Skin of body (tissue), 3 donors: ENCODE measurements at places on chromosomes 5 and 9.

- no peak for DNase-seq
Measured at GRCh38 chr5:140555747-140556312, 1.4 kb downstream of the SRA1 start.

- no peak for DNase-seq
Measured at GRCh38 chr5:55073211-55073610, 29.2 kb upstream of the GZMA start.

DNA sequence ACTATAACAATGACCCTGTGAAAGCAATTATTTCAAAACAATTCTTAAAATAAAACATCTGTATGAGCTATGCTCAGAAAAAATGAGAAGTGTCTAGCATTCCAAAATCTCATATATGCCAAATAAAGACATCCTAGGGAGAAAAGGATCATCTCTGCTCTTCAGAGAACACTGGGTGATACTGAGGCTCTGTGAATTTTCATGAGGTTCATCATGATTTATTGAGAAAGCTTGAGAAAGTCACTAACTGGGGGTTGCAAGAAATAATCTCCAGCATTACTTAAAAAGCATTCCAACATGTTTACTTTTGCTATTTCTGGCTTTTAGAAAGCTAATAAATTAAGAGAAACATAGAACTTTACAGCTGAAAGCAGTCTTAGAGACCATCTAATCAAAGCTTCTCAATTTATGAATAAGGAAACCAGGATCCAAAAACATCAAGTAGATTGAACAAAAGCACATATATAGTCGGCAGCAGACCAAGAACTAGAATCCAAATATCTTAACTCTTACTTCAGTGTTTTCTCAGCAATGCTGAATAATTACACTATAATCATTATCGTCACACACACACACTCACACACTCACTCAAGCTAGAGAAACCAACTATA lies 372.8 kb downstream of the NR2F1-AS1 start:
- peak; percentile 81 for DNase-seq

DNA sequence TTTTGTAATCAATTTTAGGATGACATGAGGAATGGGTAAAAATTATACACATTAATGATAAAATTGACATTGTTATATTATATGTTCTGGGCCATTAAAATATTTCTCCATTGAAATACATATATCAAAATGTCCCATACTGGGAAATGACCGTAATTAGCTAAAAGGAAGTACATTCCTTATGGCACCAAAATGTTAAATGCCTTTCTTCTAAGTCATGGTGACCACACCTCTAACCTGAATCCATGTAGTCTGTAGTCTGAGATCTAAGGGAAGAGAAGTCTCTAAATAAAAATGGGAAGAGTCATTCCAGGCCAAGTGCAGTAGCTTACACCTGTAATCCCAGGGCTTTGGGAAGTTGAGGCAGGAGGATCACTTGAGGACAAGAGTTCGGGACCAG lies 10.0 kb upstream of the GDA start:
- DNase-seq = no peak

GRCh38 chr9:135819905-135820304 lies 87.4 kb downstream of the CAMSAP1 start:
- DNase-seq = no peak

DNA sequence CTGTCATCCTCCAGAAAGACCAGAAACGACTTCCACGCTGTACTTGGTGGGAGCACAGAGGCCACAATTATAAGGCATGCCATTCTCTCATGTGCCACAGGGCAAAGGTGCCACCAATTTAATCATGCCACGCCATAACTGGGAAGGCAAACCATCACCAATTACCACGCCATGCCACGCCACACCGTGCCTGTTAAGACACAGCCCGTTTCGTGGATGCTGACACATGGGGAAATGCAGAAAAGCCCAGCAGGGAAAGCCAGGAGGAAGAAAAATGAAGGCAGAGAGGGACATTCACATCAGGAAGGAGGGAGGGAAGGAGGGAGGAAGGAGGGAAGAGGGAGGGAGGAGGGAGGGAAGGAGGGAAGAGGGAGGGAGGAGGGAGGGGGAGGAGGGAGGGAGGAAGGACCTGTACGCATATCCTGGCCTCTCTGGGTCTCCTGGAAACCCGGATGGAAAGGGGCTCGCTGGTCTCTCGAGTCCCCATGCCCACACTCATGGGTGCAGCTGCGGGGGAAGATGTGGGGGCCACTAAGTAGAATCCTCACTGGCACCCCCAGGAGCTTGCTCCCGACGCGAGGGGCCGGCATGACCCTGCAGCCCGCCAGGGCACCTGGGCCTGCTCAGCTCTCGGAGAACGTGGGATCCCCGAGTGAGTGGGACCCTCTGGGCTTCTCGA lies 61.7 kb upstream of the UBAC1 start:
- no peak for DNase-seq

- no peak for DNase-seq
Measured at GRCh38 chr9:99582814-99583213, 238.9 kb upstream of the NR4A3 start.

- DNase-seq = no peak
Measured at GRCh38 chr9:131787838-131788237, 48.0 kb upstream of the RAPGEF1 start.

DNA sequence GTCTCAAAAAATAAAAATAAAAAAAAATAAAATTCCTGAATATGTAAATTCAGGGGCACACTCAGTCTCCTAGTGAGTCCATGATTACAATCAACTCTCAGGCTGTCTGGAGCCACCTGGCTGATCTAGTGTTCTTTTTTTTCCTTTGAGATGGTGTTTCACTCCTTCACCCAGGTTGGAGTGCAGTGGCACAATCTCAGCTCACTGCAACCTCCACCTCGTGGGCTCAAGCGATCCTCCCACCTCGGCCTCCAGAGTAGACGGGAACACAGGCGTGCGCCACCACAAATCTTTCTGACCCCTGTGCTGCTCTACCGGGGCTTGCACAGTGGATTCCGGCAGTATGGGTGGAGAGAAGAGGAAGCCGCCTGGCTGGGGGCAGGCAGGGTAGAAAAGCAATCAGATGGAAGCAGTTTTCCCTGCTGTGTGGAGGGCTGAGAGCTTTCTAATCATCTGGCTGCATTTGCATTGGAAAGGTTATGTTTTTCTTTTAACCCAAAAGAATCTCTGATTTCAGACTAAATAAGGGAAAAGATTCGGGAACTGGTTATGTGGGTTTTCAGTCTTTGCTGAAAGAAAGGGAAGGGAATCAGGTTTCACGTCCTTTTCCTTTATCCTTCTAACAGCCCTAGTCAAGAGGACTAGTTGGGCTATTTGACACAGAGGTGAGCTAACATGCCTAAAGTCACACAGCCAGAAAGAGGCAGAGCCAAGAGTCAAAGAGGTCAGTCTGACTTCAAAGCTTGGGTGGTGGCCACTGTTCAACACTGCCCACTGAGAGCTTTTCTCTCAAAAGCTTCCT lies 26.3 kb upstream of the CORO2A start:
- DNase-seq = no peak

DNA sequence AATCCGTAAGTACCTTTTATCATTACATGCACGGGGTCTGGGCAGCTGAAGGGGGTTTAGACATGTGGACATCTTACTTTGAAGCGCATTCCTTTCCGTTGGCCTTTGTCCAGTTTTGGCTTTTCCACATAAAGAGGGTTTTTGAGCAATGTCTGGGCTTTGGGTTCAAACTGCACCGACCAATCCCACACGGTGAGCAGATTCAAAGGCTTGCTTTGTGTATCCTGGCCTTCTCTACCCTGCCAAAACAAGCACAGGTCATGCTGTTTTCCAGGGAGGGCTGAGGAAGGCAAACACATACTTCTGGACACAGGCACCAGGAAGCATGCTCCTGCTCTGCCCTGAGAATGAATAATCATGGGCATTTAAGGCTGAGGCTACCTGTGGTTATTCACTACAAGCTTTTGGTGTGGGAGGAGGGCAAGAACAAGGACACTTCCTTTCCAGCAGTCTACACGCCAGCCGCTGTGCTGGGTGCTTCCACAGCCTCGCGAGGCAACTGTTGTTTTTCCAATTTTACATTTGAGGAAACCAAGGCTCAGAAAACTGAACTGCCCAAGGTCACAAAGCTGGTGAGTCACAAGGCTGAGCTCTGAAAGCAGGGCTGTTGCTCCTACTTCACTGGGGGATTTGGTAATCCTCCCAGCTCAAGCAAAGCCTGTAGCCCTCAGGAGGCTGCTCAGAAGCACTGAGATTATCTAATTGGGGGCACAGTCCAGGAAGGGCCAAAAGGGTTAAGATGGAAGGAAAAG lies 59.8 kb upstream of the GOLPH3 start:
- DNase-seq = no peak

DNA sequence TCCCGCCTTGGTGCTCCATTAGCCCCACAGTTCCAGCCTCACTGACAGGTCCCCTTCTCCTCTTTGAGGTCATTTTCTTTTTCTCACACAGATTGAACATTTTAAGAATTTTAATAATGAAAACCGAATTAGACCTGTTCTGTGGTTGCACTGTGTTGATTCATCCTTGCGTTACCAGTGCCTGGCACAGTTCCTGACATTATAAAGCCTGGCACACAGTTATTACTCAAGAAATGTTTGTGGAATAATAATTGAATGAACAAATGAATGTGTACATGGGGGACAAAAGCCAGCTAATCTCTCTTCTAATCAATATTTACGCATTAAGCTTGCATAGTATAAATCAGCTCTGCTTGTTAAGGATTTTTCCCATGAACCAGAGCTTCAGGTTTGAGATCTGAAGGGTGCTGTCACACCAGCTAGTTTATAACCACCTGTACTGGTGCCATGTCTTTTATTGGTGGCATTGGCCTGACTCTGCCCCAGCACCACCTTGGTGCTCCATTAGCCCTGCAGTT lies 80.0 kb downstream of the SV2C start:
- DNase-seq = no peak

DNA sequence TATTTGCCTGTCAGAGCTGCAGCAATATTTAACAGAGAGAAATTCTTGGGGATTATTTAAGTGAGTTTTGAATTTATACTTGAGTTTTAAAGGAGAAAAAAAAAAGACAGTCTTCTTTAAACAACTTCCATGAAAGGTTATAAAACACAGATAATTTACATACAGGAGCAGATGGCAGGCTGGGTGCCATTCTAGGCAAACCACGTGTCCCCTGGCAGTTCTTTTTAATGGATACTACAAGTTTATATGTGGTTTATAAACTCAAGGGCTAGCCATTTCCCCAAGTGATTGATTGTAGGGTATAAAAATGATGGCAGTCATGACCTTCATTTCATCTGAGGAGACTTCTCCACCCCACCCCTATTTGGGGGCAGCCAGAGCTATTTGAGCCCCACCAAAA lies 166.6 kb downstream of the FSTL4 start:
- no peak for DNase-seq

DNA sequence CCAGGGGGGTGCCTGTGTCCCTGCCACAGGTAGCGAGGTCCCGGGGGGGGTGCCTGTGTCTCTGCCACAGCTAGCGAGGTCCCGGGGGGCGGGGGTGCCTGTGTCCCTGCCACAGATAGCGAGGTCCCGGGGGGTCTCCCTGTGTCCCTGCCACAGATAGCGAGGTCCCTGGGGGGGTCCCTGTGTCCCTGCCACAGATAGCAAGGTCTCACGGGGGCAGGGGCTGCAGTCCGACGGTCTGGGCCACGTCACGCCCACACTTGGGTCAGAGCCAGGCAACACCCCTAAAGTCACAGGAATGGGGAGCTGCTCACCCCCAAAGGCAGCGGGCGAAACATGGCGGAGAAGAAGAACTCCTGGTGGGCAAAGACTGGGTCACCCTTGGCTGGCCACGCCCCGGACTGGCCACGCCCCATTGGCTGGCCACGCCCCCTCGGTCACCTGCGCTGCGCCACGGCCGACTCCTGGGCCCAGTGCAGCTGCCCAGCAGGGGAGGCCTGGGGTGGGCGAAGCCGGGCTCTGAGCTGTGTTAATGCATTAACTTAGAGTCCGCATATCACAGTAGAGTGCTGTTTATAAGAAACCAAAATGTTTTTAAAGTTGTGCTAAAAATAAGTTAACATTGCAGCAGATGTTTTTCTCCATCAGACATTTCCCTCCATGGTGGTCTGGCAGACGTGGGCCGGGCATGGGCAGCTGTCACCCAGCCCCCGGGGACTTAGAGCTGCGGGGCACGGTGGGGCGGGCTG lies 7.0 kb downstream of the NOXA1 start:
- no peak for DNase-seq

- no peak for DNase-seq
Measured at GRCh38 chr5:168844922-168845296, 265.7 kb upstream of the PANK3 start.

DNA sequence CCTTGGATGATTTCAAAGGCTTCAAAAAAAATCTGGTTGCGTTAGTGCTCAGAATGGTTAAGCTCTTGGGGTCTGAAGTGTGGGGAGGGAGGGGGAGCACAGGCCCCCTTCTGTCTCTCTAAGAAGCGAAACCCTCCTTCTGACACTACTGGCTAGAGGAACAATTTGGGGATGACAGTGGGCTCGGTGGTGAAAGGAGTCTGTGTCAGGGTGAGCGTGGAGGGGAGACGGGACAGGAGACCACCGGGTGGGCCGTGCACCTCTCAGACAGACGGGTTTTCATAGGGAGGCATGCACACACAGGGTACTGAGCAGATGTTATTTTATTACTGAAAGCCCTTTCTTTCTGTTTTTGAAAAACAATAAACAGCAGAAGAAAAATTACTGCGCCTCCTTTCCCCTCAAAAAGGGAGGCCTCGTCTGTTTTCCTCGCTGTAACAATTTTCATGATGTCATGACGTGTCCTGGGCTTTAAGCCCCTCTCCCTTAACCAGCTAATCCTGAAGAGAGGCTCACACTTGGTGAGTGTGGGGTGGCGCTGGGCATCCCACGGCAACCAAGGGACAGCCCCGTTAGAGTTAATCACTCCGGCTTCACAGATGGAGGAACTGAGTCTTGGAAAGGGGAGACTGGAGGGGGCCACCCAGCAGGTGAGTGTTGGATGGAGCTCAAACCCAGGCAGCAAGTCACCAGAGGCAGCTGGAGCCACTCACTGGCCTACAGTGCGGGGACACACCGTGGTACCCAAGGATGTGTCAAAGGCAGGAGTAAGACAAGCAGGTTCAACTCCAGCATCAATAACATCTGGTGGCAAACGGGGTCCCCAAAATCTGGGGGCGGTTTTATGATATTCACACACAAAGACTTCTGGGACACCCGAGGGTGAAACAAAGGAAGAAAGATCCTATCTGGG lies 53.4 kb downstream of the PTCH1 start:
- peak; percentile 63 for DNase-seq

DNA sequence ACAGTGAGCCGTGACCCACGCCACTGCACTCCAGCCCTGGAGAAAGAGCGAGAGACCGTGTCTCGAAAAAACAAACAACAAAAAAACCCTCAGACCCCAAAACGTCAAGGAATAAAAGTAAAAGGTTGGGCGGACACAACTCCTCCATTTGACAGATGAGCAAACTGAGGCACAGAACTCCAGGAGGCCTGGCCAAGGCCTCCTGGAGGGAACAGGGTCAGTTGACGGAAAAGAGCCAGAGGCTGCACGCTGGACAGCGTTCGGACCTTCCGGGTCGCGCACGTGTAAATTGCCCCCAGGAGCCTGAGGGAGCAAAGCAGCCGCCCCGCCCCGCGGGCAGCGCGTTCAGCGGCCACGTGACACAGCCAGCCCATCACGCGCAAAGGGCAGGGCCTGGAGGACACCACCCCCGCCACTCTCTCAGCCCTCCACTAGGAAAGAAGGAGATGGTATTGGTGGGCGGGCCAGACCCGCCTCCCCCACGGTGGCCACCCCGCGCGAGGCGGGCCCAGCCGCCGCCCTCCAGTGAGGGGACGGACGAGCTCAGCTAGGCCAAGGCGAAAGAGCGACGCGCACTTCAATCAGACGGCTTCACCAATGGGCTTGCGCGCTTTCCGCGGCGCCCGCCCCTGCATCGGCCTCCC lies 81.5 kb downstream of the PTPDC1 start:
- peak; percentile 99 for DNase-seq
